Thoracic aorta (tissue), 2 donors: ENCODE measurements at places on chromosomes 2 and 18.

DNA sequence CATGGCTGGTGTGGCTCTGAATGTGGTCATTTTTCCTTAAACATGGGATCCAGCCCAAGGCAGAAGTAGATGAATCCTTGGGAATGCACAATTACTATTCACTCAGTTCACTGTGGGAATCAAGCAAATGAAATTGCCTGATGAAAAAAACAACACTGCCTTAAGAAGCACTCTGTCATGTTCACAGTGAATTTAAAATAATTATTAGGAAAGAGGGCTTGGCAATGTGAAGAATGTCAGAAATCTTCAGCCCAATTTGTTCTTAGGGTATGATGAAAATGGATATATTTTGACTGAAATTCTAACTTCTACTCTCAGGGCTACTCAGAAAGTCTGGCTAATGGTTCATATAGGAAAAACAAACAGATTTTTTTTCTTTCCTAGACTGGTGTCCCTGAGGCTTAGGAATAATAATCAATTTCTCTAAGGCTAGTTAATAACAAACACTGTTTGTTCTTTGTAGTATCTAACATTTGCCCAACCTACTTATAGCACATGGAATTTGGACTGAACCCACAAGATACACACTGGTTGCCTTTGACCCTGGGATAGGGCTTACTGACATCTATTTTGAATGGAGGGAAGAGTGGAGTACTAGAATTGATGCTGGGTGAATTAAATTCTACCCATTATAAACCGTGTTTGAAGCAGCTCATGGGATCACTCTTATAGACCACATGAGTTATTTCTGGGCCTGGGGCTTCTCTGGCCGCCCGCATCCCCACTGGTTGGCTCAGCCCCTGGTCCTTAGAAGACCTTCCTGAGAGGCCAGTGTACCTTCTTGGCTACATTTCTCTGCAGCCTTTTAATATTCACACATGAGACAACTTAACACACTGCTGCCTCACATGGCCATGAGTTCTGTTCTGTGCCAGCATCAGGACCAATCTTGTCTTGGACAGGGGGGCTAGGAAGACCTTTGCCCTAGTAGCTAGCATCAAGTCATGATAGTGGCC lies 8.3 kb upstream of the MRPL33 start:
- DNase-seq = no peak

DNA sequence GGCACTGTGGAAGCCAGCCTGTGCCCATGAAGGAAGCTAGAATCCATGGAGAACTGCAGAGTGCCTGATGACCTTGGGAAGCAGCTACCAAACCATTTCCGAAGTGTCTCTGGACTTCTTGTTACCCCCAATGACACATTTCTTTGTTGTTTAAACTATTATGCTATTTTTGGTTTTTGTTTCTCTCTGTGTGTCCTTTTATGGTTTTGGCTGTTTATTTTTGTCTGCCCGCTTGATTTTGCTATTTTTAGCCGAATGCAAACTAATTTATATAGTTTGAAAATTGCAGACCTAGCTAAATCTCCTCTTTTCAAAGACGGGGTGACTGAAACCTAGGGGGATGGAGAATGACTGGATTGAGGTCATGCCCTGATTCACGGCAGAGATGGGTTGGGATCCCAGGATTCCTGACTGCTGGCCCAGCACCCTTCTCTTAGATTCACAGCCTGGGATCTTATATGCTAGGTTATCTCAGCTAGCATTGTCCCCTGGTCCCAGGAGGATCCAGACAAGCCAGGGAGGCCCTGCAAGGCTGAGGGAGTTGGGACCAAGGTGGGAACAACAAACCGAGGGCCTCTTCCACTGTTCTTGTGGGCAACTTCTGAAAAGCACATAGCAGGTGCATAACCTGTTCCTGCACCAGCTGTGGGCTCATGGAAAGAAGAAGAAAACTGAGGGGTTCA lies 116.3 kb upstream of the HAAO start:
- DNase-seq = no peak

- no peak for DNase-seq
Observed at GRCh38 chr2:69517410-69517809, 80.2 kb upstream of the NFU1 start.

DNA sequence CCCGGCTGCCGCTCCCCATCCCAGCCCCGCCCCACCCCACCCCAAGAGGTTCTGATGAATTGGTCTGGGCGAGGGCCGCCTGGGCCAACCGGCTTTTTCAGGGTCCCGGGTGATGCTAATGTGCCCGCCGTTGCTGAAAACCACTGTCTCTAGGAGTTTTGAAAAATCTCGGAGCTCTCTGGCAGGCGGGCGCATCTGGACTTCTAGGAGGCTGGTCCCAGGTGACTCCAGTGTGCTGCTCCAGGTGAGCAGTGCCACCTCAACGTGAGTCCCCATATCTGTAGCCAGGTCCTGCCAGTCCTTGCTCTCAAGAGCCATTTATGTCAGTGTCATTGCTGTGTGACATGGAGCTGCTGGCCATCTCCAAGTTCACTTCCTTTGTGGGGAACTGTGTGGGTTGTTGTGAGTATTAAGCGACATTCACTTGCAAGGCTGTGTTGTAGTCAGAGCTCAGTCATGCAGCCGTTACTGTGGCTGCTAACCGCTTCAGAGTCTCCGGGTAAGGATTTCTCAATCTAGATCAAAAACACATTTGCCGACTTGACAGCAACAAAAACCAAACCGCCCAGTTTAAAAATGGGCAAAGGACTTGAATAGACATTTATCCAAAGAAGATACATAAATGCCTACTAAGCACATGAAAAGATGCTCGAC lies at the start of gene RFX8:
Gene RFX8, minus strand, starts transcription at position 382 of the 654 bp plus-strand sequence. CDS start 8,264 bp downstream, outside the sequence.
- DNase-seq = no peak

DNA sequence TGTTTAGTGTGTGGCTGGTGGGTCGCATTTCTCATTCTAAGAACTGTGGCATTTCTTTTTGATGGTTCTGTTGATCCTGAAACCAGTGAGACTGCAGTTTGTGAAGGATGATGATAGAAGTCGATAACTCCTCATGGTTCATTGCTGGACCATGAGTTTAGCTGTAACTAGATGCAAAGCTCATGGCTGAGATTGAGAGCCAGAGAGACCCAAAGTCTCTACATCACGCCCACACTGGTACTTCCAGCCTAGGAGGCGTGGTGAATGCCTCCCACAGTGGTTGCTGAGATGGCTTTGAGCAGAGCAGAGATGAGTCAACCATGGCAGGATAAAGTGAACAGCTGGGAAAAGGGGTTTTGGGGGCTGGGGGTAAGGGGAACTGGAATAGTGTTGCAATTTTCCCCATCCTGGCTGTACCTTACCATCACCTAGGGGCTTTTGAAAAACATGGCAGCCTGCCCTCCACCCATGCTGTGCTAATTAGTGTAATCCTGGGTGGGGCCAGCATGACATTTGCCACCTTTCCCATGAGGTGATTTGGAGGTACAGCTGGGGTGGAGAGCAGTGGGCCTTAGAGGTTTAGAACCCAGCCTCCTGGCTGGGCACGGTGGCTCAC lies 24.1 kb downstream of the INPP4A start:
- DNase-seq = no peak

- DNase-seq = no peak
Observed at GRCh38 chr2:74515981-74516633, 1.9 kb downstream of the TLX2 start.

- DNase-seq = no peak
Observed at GRCh38 chr2:20652673-20653575, 2.0 kb upstream of the HS1BP3 start.

DNA sequence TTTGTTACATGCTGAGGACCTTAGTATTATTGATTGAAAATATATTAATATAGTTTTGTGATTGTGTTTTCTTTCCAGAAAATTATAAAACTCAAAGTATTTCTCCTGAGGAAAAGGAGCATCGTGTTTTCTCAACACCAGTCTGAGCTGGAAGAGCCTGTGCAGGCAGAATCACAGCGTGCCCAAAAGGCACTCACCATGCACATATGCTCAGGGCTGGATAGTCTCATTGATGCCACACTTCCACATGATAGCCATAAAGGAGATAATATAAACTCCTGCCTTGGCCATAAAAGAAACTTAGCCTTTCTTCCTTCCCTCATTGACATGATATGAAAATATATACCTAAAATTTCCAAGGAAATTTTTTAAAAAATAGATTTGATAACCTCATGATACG lies 4.0 kb downstream of the PDE1A start:
- no peak for DNase-seq

GRCh38 chr2:30115141-30115980 lies 31.4 kb upstream of the YPEL5 start:
- DNase-seq = peak; percentile 46

DNA sequence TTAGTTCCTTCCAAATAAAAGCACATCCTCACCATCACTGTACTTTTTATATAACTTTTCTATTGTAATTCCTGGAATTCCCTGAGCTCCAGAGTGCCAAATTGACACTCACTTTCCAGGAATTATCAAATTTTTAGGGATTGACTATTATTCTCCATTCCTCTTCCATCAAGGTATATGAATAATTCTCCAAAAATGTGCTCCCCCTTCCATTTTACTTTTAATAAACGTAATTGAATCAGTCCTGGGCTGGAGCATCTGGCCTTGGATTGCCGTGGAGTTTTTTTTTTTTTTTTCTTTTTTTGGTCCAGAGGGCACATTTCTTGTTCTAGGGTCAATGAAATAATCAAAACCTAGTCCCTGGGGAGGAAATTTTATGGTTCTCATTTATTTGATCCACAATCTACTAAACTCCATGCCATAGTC lies 304.3 kb downstream of the CDCA7 start:
- no peak for DNase-seq

- no peak for DNase-seq
Observed at GRCh38 chr2:180334514-180334913, 327.4 kb upstream of the CWC22 start.

GRCh38 chr2:145321344-145321743 lies 801.4 kb upstream of the ZEB2 start:
- no peak for DNase-seq

DNA sequence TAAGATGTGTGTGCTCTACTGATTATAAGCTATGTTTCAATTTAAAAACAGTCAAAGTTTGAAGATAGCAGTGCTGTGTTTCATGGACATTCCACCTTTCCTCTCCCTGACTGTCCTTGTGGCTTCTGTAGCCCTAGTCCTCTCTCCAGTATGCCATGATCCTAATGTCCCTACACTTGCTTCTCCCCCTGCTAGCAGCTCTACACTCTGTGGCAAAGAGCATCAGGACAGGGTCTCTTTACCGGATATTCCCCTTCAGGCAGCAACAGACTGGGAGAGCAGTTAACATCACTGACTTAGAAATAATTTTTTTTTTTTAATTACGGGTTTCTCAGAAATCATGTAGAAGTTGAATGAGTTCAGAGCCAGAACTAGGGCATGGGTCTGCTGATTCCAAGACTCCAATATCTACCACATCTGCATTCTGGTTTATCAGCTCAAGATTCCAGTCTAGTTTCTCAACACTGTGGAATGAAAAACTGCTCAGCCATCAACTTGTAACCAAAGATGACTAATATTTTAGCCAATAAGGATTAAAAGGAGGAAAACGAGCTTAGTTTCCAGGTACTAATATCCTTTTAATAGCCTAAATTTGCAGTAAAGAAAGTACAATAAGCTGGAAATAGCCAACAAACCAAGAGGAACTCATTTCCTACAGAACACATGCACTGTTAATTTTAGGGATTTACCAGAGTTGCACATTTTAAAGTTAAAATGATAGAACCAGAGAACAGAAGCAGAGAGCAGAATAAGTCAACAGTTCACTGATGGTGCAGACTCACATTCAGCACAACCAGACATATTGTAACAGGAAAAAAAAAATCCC lies 45.2 kb downstream of the TMEM131 start:
- DNase-seq = no peak

DNA sequence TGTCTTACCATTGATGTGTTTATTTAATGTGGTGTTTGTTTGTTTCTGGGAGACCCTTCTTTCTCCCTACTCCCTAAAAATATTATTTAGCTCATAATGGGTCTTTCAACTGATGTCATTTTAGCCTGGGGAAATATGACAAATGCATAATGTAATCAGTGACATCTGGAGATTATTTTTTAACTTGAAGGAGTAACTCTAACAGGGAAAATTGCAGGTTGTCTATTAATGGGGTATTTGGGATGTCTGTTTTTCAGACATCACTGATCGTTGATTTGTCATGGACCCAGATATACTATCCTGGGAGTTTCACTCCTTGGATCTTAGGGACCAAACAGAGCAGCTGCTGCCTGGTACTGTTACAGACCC lies 230.4 kb downstream of the LOXHD1 start:
- no peak for DNase-seq

DNA sequence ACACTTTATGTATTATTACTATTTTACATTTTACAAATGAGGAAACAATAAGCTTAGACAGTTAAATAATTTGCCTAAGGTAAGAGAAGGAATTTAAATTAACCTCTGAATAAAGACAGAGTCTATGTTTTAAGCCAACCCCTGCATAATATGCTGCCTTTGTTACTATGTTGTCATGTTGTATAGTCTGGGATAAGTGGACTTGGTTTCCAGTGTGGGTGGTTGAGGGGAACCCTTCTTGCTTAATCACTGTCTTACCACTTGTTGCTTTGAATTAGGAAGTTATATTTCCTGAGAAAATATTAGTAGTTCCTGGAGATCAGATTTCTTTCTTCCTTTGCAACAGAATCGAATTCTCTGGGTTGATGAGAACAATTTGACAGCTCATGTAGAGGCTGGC lies 52.6 kb downstream of the AGPS start:
- DNase-seq = no peak

- DNase-seq = no peak
Observed at GRCh38 chr18:57780706-57781347, 22.3 kb downstream of the ATP8B1 start.

- no peak for DNase-seq
Observed at GRCh38 chr2:127829845-127830246, 18.9 kb upstream of the WDR33 start.

DNA sequence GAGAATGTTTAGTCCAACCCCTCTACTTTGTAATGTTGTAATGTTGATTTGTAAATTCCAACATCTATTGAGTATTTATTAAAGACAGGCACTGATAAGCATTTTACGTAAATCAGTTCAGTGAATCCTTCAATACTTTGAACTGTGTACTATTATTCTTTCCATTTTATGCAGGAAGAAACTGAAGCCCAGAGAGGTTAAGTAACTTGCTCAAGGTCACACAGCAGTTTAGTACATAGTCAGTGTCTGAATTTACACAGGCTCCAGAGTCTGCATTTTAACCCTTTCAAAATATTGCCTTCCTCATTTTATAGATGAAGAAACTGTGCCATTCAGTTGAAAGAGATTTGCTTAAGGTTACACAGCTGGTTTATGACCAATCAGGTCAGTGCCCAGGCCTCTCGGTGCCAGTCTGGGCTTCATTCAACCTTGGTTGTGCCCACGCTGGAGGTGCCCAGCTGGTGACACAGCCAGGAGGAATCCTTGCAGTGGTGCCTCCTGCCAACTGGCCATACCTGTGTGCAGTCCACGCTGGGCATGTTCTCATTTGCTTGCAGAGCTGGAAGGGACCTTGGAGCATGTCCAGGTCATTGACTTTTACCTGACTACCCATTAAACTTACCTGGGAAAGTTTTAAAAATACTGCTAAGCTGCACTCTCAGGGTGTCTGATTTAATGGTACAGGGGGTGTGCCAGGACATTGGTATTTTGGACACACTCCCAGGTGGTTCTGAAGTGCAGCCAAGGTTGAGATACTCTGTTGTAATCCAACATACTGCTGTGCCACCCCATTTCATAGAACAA lies 74.3 kb upstream of the CYRIA start:
- no peak for DNase-seq
